ENCODE measurements at places on chromosomes 3 and 15.

GRCh38 chr15:89591834-89592233 lies 16.6 kb downstream of the TICRR start:
- DNase-seq: no peak

GRCh38 chr15:77631745-77632533 lies 773 bp downstream of the LINGO1 start:
- DNase-seq: no peak

GRCh38 chr3:12663401-12663935 lies 449 bp downstream of the RAF1 start:
- DNase-seq: peak; percentile 53

DNA sequence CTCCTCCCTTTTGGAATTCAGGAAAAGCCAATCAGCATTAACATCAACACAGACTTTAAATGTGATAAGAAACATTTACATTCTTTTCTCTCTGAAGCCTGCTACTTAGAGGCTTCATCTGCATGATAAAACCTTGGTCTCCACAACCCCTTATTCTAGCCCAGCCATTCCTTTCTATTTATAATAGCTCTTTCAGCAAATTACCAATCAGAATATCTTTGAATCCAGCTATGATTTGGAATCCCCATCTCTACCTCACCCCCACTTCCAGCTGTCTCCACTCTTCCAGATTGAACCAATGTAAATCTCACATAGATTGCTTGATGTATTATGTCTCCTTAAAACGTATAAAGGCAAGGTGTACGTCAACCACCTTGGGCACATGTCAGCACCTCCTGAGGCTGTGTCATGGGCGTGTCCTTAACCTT lies 139.7 kb downstream of the TUSC7 start:
- DNase-seq: no peak

DNA sequence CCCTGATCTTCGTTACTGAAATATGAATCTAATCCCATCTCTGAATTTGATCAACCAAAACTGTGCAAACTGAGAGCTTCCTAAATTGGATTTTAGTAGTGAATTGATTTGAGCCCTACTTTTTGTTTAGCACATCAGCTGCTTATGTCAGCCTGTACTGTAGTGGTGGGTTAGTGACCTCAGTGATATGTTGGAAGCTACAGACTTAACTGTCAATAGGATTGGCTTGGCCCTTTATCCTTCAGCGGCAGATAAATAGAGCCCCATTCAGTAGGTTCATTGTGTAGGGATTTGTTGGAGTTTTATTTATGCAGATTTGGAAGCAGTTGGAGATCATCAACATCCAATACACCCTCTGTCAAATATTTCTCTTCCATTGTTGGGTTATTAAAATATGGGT lies 409.7 kb downstream of the SOX2 start:
- no peak for DNase-seq

DNA sequence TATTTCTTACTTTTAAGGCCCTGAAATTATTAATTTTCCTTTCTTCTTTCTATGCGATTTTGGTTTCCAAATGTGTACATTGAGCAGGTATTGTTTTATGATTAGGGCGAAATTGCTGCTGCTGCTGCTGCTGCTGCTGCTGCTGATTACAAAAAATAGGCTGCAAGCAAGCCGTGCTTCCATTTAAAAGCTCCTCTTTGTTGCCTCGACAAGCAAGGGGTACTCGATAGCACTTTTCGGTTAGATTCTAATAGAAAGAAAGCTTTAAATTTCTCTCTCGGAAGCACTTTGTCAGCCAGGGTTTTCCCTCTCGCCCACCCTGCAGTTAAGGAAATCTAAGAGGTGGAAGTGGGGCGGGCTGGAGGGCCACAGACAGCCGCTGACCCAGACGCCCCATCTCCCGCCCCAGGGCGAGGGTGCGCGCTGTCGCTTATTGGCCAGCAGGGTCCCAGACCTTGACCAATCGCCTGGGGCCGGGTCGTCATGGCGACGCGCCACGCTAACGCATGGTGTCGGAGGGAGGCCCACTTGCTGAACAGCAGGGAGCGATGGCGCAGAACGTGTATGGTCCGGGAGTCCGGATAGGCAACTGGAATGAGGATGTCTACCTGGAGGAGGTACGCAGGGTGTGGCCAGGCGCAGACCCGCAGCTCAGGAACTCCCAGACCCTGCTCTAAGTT lies at the start of gene CFAP161:
TSS of gene CFAP161 (plus strand) at position 489 of the 680 bp plus-strand sequence. CDS start at position 549, 60 bp downstream.
- DNase-seq: no peak

- no peak for DNase-seq
Measured at GRCh38 chr3:49533786-49534519, 20.3 kb upstream of the BSN start.

GRCh38 chr15:51077221-51078153 lies 17.2 kb downstream of the TNFAIP8L3 start:
- DNase-seq: peak; percentile 4

GRCh38 chr3:22366781-22367180 lies 615.8 kb upstream of the ZNF385D start:
- no peak for DNase-seq

DNA sequence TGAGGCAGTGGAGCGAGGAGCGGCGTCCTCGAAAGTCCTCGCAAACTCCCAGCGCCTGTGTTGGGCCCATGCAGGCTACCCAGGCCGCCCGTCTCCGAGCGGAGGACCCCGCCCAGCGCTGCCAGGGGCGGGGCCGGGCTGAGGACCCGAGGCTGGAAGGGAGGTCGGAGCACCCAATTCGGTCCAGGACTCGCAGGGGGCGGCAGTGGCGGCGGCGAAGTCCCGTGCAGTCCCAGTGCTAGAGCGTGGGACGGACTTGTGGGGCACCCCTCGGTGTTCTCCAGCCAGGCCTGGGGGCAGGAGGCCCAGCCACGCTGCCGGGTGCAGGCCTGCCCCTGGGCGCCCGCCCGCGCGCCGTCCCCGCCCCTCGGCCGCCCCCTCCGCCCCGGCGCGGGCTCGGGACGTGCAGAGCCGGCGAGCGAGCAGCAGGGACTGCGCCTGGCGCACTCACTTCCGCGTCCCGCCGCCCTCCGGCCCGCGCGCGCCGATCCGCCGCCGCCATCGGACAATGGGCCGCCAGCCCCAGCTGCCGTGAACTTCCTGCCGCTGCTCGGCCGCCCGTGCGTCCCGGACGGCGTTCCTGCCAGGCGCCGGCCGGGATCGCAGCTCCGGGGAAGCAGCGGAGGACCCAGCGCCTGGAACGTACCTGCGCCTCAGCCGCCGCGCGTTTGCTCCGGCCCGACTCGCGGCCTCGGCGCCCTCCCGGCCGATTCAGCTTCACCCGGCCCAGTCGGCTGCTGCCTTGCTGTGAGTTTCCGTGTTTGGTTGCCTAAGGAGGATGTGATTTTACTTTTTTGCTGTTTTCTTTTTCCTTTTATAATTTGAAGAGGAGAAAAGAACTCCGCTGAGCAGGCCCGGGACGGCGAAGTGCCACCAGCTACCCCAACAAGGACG lies 596 bp upstream of the LIMD1 start:
- DNase-seq: peak; percentile 50

DNA sequence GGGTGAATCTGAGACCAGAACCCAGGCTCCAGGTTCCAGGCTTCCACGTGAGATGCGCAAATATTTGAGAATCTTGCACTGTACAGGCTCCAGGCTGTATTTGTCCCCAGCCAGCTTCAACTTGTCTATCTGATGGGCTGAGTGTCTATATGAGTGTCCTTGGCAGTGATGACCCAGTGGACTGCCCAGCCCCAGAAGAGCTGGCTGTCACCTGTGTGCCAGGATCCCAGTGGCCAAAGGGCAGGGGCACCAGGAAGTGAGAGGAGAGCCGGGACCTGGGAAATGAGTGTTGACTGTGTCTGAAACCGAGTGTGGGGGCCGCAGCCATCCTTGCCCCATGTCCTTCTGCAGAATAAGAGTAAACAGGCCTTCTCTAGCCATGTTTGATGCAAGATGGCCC lies 10.4 kb downstream of the FAH start:
- DNase-seq: no peak

GRCh38 chr3:142929890-142930289 lies 33.6 kb downstream of the PAQR9 start:
- DNase-seq: no peak

DNA sequence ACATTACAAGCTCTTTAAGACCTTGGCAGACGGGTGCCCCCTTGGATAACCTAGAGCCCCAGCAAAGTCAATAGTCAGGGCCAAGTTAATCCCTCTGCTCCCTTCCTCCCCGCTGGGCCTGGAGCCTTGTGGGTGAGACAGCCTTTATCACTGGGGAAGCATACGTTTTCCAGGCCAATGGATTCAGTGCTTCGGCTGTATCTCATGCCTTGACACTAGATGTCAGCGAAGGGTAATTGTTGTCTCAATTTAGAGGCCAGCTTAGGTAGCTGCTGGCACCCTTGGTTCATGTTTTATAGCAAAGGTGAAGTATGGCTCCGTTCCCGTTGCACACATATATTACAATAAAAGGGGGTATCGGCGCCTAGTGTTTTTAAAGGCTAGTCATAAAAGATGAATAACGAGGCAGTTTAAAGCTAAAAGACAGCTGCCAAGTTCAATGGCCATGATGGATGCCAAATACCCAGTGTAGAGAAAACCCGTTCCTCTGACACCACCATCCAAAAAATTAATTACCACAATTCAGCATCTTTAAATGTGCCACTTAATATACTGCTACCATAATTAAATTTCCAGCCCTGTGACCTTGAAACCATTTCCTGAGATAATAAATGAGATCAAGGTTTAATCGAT lies 52.3 kb upstream of the BNIP2 start:
- no peak for DNase-seq

DNA sequence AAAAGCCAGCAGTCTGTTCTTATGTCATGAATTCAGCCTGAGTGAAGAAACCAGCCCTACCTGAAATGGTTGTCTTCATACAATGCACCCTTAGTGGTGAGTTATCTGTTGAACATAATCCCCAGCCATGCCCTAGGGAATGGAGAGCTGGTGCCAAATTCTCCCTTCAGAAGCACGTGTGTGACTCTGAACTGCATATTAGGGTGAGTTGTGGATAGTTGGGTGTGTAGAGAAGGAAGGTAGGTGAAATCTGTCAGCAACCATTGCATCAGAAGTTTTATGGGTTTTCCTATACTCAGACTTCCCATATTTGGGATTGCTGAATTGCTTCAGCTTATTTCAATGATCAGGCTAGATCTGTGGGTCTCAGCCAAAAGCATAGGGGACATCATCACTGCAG lies 46.5 kb upstream of the TP63 start:
- no peak for DNase-seq

DNA sequence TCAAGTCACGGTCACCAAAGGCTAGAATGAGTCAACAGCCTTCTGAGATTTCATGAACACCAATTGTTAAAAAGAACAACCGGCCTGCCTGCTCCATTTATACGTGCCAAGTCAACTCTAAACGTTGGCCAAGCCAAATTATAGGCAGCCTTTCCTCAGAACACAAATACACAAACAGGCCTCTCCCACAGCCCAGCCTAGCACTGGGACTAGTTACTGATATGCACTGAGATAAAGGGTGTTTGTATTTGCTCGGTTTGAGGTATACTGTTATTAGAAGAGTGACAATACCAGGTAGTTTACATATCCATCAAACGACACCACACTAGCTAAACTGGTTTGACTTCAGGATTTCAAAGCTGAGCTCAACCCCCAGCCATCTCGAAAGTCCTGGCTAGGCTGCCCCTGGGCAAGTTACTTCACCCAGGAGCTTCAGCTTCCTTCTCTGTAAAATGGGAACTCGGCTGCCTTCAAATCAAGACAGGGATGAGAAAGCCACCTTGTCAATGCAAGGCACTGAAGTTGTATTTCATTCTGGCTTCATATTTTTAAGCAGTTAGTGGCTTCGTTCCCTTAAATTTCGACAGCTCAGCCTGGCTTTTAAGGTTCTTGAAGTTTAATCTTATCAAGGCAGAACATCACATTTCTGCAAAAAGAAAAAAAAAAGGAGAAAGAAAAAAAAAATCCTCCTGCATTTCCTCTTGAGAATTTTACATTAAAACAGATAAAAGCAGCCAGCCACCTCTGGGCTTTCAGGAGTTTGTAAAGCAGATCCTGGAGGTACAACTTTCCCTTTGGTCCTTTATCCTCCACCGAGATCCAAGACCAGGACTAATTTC lies 4.0 kb downstream of the TLE3 start:
- DNase-seq: no peak

- no peak for DNase-seq
Measured at GRCh38 chr3:4496087-4496452, 2.9 kb downstream of the ITPR1 start.

GRCh38 chr3:181794011-181794790 lies 82.5 kb downstream of the SOX2 start:
- DNase-seq: no peak

DNA sequence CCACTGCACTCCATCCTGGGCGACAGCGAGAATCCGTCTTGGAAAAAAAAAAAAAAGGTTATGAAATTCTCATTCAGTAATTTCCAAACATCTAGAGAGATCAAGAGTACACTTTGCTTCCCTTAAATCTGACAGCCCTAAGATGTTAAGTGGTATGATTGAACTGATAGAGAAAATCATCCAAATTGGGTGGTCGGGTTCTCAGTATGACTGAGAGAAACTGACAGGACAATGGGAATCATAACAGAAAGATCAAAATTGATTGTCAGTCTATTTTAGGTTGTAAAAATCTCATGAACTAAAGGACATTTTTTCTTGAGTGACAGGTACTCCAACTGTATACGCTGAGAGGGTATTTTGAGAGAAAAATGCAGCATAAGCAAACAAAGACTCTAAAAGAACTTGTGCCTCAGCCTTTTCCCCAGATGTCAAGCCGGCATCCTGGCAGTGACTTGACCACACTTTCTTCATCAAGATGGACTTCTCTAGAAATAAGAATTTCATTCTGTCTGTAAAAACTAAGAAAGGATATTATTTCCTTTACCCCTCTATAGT lies 65.8 kb downstream of the MYO5A start:
- no peak for DNase-seq

DNA sequence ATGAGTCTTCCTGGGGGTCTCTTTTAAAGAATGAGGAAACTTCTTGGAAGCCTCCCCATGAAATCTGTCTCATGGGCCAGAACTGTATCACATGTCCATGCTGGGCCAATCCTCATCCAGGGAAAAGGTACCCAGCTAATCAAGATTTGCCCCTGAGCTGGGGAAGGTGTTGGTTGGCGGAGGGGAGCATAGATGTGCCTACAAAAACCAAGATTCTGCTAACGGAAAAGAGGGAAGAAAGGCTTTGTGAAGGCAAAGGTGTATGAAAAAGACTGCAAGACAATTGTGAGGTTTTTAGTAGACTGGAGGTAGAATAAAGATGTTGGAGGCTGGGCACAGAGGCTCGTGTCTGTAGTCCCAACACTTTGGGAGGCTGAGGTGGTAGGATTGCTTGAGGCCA lies 18.5 kb upstream of the BLM start:
- DNase-seq: no peak

GRCh38 chr3:161072751-161073150 lies 32.4 kb downstream of the B3GALNT1 start:
- no peak for DNase-seq

DNA sequence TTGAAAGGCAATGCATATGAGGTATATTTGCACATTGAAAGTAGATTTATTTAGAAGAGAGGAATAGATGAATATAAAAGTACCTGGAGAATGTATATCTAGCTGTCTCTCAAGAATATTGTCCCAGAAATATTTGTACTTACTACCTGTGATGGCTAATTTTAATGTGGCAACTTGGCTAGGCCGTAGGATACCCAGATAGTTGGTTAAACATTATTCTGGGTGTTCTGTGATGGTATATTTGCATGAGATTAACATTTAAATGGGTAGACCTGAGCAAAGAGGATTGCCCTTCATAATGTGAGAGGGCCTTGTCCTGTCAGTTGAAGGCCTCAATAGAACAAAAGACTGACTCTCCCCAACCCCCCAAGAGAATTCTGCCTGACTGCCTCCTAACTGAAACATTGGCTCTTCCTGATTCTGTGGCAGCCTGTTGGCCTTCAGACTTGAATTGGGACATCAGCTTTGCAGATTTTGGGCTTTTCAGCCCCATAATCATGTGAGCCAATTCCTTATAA lies 69.4 kb upstream of the FILIP1L start:
- no peak for DNase-seq

- DNase-seq: no peak
Measured at GRCh38 chr3:81352867-81353266, 408.6 kb downstream of the GBE1 start.

Measured in T-helper 9 cell (primary cell).